IMR-90 (cell line): ENCODE measurements at places on chromosomes 11 and 22. TPM values are rescaled to one million over a fixed set of nuclear protein-coding genes. Genes with fewer than 3 reads are reported as not detected.

DNA sequence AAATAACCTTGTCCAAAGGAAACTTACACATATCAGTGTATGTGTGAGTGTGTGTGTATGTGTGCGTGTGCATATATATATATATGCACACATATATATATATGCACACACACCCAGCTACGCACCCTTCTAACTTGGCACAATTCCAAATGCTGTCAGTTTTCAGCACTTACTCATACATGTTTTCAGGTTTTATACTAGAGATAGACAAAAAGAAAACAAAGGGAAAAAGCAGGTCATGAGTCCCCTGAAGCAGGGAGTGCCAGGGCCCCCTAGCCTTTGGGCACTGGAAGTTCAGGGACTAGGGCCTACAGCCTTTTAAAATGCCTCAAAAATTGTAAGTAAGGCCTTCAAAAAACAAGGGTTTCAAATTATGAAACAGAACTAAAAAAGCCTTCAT is 265.4 kb downstream of the CADM1 start:
- H3K4me1 ChIP-seq: no peaks in the 10 kb centered on the region
- DNase-seq: no peak
- H3K27me3 ChIP-seq: no peaks in the 10 kb centered on the region
- no peak overlapping the region for H3K27ac ChIP-seq
- peaks cover 2% of the 10 kb centered on the region; the same call in 1 of the 2 replicates for H3K36me3 ChIP-seq

- no peak for DNase-seq
- H3K4me3 ChIP-seq: no peak overlapping the region
- no peak overlapping the region for H3K27ac ChIP-seq
- no peaks in the 10 kb centered on the region for H3K36me3 ChIP-seq
- peaks cover 7% of the 10 kb centered on the region for H3K4me1 ChIP-seq
- 0 out of 2 replicates have a peak, but pooled peaks cover 2% of the 10 kb centered on the region for H3K27me3 ChIP-seq
Observed at GRCh38 chr11:115656669-115657068, 152.5 kb upstream of the CADM1 start.

Gene SEZ6L
- total RNA-seq: not detected in 2 replicates

Gene STIP1
- total RNA-seq: 363 and 489 TPM in 2 replicates

GRCh38 chr22:20184501-20185165 is 33.8 kb upstream of the CCDC188 start:
- no peaks in the 10 kb centered on the region for H3K36me3 ChIP-seq
- H3K4me1 ChIP-seq: no peaks in the 10 kb centered on the region
- peaks cover 32% of the 10 kb centered on the region for H3K27me3 ChIP-seq
- H3K27ac ChIP-seq: no peak overlapping the region
- H3K4me3 ChIP-seq: no peak overlapping the region

DNA sequence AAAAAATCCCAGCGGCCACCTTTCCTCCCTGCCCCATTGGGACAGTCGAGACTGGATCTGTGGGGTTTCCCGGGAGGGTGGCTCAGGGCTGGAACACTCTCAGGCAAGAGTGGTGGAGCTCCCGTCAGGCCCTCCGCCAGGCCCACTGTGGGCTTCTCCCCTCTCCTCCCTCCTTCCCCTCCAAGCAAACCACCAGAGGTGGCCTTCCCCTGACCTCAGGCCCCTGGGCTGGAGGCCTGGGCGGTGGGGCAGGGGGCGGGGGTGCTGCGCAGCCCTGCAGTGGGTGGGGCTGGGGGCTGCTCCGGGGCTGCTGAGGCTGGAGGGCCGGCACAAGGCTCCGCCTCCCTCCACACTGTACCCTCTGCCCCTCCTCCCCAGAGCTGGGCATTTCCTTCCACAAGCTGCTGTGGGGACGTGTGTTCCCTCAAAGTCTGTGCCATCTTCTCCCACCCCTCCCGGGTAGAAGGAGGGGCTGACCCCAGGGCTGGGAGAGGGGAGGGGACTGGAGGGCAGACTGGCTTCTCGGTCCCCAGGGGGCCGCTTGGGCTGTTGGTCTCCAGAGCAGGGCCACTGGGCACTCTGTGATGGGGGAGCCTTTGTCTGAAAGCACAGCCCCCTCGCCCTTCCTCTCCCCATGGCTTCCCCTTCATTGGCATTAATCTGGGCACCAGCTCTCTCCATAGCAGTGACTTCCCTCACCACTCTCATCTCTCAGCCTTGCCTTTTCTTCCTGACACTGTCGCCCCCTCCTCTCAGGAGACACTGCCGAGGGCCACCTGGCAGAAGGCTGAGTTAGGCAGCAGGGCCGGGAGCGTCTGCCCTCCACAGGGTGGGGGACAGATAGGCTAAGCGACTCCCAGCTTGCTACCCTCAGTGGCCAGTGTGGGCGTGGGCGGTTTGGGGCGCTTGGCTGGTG is 7.1 kb downstream of the RCOR2 start:
- H3K36me3 ChIP-seq: peaks cover 35% of the 10 kb centered on the region
- H3K4me3 ChIP-seq: no peak overlapping the region
- no peaks in the 10 kb centered on the region for H3K4me1 ChIP-seq
- H3K27ac ChIP-seq: no peak overlapping the region
- H3K27me3 ChIP-seq: no peaks in the 10 kb centered on the region
- no peak for DNase-seq
